ENCODE measurements at places on chromosomes 12 and 14.

GRCh38 chr12:39301422-39301821 is 141.5 kb downstream of the KIF21A start:
- no peak for DNase-seq

DNA sequence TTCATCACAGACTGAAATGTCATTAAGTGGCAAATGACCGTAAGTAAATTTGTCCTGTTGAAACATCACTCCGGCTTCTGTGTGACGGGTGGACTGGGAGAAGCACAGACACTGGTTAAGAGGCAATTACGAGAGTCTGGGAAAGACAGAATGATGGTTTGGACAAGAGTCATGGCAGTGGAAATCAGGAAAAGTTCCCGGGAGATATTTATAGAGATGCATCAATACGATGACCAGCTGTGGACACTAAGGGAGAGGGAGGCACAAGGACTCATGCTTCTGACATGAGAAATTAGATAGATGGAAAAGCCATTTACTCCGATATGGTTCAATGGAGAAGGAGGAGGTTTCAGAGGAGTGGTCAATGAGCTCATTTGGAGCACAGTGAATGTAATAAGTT is 27.3 kb downstream of the CKAP4 start:
- DNase-seq, result no peak

GRCh38 chr14:71362920-71363584 is 455.8 kb downstream of the PCNX1 start:
- no peak for DNase-seq

GRCh38 chr12:120498870-120499515 is 3.1 kb downstream of the DYNLL1 start:
- no peak for DNase-seq

- no peak for DNase-seq
Measured at GRCh38 chr14:54501480-54501879, 8.2 kb upstream of the CGRRF1 start.

Data from stimulated activated CD8-positive, alpha-beta memory T cell treated with anti-CD3 and anti-CD28 coated beads, Interleukin-2, amount 100 ng/mL, for 48 hours (primary cell).